ENCODE measurements at places on chromosomes 6 and 20.

- H3K27me3 ChIP-seq, result peaks cover 10% of the 10 kb centered on the region
- no peaks in the 10 kb centered on the region for H3K4me1 ChIP-seq
- H3K36me3 ChIP-seq, result no peaks in the 10 kb centered on the region
- DNase-seq, result no peak
These were observed 112.4 kb downstream of the TAF4 start for GRCh38 chr20:61953037-61954021.

DNA sequence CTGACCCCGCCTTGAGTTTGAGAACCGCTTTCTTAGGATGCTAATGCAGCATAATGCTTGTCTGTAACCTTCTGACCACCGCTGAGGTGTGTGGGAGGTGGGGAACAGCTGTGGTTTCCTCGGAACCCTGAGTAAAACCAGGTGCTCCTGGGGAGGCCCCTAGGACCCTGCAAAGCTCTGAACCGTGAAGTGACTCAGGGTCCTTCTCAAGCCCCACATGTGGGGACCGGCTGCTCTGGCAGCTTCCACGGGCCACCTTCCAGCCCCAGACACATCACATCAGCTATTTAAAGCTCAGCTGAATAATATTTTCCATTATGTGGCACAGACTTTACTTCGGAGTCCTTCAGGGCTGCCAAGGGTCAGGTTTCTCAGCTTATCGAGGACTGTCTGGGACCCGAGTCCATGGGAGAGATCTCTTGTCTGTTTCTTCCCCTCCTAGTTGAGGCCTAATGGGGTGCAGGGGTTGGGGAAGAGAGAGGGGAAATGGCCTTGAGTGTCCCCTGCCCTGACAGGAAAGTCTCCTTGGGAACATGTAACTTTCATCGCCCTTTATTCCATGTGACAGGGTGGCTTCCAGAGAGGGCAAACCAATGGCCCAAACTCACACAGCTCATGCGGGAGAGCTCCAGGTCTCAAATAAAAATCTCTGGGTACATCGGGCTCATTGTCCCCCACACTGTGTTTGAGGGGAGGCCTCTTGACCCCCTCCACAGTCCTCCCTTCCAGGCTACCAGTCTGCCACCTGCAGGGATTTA, 186.1 kb upstream of the SLC24A3 start:
- H3K4me3 ChIP-seq, result no peak overlapping the region
- no peaks in the 10 kb centered on the region for H3K4me1 ChIP-seq
- H3K36me3 ChIP-seq, result no peaks in the 10 kb centered on the region
- DNase-seq, result no peak

DNA sequence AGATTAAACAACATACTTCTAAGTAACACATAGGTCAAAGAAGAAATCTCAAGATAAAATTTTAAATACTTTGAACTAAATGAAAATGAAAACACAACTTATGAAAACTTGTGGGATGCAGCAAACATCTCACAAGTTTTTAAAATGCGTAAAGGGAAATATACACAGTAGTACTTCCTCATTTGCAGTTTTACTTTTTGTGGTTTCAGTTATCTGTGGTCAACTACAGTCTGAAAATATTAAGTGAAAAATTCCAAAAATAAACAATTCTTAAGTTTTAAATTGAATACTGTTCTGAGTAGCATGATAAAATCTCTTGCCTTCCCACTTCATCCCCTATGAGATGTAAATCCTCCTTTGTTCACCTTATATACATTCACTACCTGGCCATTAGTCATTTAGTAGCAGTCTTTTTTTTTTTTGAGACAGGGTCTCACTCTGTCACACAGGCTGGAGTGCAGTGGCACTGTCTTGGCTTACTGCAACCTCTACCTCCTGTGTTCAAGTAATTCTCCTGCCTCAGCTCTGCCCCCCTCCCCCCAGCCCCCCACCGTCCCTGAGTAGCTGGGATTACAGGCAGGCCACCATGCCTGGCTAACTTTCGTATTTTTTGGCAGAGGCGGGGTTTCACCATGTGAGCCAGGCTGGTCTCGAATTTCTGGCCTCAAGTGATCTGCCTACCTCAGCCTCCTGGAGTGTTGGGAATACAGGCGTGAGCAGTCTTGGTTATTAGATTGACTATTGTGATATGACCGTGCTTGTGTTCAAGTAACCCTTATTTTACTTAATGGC, 154.6 kb upstream of the AHI1 start:
- no peaks in the 10 kb centered on the region for H3K27me3 ChIP-seq
- no peak overlapping the region for H3K4me3 ChIP-seq
- no peaks in the 10 kb centered on the region for H3K4me1 ChIP-seq
- no peak for DNase-seq

DNA sequence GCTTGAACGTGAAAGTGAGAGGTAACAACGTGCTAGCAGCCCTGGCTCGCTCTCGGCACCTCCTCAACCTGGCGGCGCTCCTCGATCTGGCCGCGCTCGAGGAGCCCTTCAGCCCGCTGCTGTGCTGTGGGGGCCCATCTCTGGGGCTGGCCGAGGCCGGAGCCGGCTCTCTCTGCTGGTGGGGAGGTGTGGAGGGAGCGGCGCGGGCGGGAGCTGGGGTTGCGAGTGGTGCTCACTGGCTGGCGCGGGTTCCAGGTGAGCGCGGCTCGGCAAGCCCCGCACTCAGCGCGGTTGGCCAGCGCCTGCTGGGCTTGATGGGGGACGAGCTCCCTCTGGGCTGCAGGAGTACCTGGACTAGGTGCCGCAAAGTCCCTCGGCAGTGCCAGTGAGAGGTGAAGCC, 52.5 kb upstream of the RPS6KA2 start:
- no peaks in the 10 kb centered on the region for H3K4me1 ChIP-seq
- no peaks in the 10 kb centered on the region for H3K36me3 ChIP-seq
- H3K27me3 ChIP-seq, result no peaks in the 10 kb centered on the region
- no peak overlapping the region for H3K4me3 ChIP-seq
- no peak for DNase-seq
- no peak overlapping the region for H3K27ac ChIP-seq

GRCh38 chr6:105894556-105894955, 191.6 kb upstream of the PRDM1 start:
- no peaks in the 10 kb centered on the region for H3K4me1 ChIP-seq
- no peaks in the 10 kb centered on the region for H3K27me3 ChIP-seq
- H3K27ac ChIP-seq, result no peak overlapping the region
- H3K4me3 ChIP-seq, result no peak overlapping the region
- no peak for DNase-seq

- no peak for DNase-seq
- no peak overlapping the region for H3K27ac ChIP-seq
- H3K4me3 ChIP-seq, result no peak overlapping the region
- no peaks in the 10 kb centered on the region for H3K36me3 ChIP-seq
- H3K27me3 ChIP-seq, result no peaks in the 10 kb centered on the region
These were observed 467.1 kb upstream of the RNF217 start for GRCh38 chr6:124494956-124495664.

DNA sequence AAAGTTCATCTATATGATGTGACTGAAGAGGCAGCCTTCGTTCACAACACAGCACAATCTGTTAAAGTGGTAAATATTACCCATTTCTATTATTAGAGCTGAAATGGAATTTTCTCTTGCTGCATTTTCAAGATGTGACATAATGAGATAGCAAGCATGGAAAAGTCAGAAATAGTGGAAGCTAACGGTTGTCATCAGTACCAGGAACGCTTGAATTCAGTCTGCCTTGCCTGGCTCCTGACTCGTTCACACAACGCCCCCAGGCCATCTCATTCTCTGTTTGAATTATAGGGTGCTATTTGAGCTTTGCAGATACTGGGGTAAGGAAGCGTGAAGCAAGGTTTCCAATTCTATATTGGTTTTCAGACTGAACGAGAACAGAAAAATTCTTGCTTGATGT, 116.5 kb upstream of the MAP3K7 start:
- no peaks in the 10 kb centered on the region for H3K4me1 ChIP-seq
- no peaks in the 10 kb centered on the region for H3K27me3 ChIP-seq
- H3K4me3 ChIP-seq, result no peak overlapping the region
- H3K36me3 ChIP-seq, result no peaks in the 10 kb centered on the region

- H3K36me3 ChIP-seq, result no peaks in the 10 kb centered on the region
- no peaks in the 10 kb centered on the region for H3K4me1 ChIP-seq
- no peaks in the 10 kb centered on the region for H3K27me3 ChIP-seq
- peak overlapping the region; percentile 89 for H3K27ac ChIP-seq
These were observed 23.9 kb downstream of the SUN5 start for GRCh38 chr20:32980131-32980941.

- H3K36me3 ChIP-seq, result no peaks in the 10 kb centered on the region
- no peak overlapping the region for H3K27ac ChIP-seq
- DNase-seq, result no peak
These were observed 45.9 kb upstream of the SLC2A12 start for GRCh38 chr6:134098276-134098675.

DNA sequence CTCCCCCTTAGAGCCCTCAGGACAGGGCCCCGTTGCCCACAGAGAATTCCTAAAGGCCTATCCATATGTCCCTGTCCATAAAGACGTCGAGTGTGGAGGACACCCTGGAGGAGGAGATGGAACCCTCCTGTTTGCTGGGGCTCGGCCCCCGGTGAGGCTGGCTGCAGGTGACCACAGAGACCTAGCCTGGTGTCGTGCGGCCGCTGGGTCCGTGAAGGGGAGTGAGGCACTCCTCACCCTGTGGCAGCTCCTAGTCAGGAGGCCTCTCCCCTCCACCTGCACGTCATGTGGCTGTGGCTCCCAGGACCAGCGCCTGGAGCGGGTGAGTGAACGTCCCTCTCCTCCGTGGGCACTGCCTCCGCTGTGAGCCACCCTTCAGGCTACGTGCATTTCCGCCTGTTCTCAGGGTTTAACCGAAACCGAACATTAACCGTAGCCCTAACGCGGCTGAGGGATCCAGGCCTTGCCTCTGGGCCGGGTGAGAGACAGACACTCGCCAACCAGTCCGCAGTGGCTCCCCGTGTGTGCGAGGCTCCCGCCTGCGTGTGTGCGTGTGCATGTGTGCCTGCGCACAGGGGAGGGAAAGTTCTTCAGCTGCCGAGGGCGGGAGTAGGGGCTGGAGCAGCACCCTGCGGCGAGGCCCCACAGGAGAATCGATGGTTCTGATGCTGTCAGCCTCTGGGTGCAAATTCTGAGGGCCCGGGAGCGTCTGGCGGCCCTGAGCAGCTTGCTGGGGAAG, 5.9 kb upstream of the TCEA2 start:
- H3K27ac ChIP-seq, result no peak overlapping the region
- no peaks in the 10 kb centered on the region for H3K4me1 ChIP-seq
- H3K4me3 ChIP-seq, result no peak overlapping the region
- peaks cover 55% of the 10 kb centered on the region for H3K27me3 ChIP-seq

DNA sequence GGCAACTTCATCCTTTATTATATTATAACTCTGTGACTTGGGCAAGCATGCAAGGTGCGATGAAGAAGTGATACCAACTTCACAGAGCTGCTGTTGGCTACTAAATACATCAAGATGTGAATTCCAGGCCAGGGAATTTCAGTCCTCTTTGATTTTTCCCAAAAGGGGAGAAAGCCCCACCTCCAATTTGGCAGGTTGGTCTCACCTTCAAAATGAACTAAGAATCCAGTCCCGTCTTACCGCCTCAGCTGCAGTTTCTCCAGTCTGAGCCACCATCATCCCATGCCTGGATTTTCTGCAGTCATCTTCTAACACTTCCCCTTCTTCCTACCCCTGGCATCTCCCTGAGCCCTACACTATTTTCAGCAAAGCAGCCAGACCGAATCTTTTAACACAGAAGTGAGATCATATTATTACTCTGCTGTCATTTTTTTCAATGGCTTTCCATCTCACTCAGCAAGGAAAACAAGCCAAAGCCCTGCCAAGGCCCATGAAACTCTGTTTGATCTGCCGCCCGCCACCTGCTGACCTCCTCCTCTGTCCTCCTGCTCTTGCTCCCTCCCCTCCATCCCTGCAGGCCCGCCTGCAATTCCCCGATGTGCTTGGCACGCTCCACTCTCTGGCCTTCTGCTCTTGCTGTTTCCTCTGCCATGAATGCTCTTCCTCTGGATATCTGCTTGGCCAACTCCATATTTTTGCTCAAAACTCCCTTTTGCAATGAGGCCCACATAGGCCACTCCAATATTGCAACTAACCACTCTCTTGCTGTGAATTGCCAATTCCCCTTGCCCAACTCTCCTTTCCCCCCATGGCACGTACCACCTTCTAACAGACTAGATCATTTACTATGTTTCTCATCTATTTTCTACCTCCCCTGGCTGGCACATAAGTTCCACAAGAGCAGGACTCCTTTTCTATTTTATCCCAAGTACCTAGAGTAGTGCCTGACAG, 46.0 kb upstream of the TAGAP start:
- H3K27me3 ChIP-seq, result no peaks in the 10 kb centered on the region
- no peaks in the 10 kb centered on the region for H3K4me1 ChIP-seq
- no peak overlapping the region for H3K4me3 ChIP-seq
- H3K27ac ChIP-seq, result no peak overlapping the region
- DNase-seq, result no peak

DNA sequence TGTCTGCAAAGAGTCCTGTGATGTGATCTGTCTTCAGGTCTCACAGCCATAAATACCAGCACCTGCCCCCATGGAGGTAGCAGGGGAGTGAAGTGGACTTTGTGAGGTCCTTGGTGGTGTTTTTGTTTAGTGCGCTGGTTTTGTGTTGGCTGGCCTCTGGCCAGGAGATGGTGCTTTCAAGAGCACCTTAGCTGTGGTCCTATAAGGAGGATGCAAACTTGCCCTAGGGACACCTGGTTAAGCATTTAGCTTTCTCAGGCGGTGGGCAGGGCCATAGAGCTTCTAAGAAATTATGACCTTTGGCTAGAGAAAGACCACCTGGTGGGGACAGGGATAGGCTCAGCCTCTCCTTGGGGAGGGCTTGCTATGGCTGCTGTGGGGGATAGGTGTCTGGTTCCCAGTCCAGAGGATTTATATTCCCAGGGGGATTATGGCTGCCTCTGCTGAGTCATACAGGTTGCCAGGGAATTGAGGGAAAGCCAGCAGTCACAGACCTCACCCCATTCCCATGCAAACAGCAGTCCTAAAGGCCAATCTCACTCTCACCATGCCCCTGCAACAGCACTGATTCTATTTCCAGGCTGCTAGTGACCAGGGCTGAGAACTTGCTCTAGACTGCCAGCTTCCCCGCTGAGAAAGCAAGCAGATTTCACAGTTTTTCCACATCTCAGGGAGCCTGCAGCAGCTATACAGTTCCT, 259.3 kb downstream of the TFAP2B start:
- H3K4me3 ChIP-seq, result no peak overlapping the region
- H3K27me3 ChIP-seq, result no peaks in the 10 kb centered on the region
- H3K36me3 ChIP-seq, result no peaks in the 10 kb centered on the region
- no peak for DNase-seq

All from tibial nerve (tissue), 4 donors.